ENCODE measurements at places on chromosomes 1 and 21.

DNA sequence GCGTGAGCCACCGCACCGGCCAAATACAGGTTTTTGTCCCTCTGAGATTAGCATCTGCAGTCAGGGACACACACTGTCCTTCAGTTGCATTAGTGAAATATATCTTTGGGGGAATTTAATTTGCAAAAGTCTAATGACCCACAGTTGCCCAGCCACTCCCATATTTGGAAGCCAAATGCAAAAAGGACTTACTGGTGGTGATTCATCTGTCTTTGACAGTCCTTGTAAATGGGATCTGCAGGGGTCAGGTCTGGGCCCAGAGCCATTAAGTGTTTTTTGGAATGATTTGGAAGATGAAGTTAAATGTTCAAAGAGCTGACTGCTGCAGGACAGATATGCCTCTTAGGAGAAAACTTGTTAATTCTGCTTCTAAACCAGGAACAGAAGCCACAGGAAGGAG is 44.6 kb upstream of the DNASE2B start:
- DNase-seq = no peak

- peak; percentile 76 for DNase-seq
Observed at GRCh38 chr1:31238986-31239613, 587 bp downstream of the NKAIN1 start.

GRCh38 chr1:119808491-119808890 is 2.8 kb downstream of the REG4 start:
- DNase-seq = no peak

DNA sequence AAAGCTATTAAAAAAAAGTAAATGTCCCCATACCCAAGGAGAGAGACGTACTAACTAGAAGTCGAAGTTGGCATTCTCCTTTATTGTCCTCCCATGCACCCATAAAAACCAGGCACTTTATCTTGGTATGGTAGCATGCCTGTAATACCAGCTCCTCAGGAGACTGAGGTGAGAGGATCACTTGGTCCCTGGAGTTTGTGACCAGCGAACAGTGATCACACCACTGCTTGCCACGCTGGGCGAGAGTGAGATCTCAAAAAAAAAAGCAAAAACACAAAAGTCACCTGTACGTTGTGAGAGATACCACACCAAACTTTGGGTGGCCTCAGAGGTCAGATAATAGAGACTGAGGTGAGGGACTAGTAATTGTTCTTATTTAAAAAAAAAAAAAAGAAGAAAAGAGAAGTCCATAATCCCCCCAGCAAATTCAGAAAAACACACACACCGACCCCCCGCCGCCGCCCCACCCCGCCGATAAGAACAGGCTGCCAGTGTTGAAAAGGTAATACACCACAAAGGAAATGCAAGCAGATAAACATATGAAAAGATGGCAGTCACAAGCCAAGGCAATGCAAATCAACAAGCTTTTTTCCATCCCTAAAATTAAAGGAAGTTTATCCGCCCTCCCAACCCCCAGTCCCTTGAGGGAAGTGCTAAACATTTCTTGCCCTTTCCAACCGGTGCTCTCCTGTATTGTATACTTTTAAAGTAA is 3.6 kb downstream of the L1TD1 start:
- peak; percentile 51 for DNase-seq

GRCh38 chr1:36258960-36259344 is 34.7 kb downstream of the THRAP3 start:
- DNase-seq = no peak

- DNase-seq = peak; percentile 8
Observed at GRCh38 chr1:243230914-243231313, 24.2 kb downstream of the CEP170 start.

- no peak for DNase-seq
Observed at GRCh38 chr1:97071173-97071572, 349.6 kb downstream of the PTBP2 start.

DNA sequence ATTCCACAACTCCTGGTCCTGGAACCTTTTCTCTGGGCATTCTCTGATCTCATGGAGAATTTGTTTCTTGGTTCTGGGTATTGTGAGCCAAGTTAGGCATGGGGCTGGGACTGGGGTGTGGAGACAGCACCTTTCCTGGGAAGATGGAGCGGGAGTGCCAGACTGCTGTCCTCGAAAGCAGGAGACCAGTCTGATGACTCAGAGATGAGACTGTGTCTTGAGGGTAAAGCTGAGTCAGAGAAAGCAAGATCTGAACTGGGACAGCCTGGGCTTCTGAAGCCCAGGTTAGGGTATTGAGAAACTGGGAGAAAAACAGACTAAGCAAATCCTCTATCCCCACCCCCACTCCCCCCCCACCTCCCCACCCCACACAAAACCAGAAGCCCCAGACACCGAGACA is 2.2 kb upstream of the KANK4 start:
- DNase-seq = no peak

GRCh38 chr1:218281285-218281684 is 3.8 kb upstream of the RRP15 start:
- DNase-seq = no peak

GRCh38 chr1:223114871-223115270 is 28.2 kb downstream of the TLR5 start:
- no peak for DNase-seq

DNA sequence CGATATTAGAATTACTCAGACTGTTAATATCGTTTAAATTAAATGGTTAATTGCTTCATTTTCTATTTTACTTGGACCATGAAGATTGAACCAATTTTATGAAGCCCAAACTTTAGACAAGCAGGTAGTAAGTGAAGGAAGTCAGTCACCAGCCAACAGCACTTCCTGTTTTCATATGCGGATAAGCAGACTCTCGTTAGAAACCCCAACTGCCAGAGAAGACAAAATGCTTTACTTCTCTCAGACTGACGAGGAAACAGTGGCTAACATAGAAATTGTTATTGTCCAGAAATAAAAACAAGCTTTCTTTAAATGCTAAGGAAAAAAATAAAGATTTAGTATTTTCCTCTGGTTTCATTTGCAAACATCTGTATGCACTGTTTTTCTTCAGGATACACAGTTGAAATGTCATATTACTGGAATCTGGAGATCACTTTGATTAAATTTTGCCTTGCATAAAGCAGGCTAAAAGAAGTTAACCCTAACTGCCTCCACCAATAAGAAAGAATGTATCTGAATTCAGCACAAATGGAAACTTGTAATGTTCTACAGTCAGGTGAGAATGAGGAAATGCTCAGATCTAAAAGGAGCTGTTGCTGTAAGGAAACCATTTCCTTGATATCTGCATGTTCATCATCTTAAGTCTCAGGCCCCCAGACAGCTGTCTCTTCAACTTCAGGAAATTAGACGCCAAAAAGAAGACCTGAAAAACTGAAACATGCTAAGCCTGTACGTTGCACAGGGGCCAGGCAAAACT is 129.8 kb upstream of the SAMSN1 start:
- DNase-seq = no peak

DNA sequence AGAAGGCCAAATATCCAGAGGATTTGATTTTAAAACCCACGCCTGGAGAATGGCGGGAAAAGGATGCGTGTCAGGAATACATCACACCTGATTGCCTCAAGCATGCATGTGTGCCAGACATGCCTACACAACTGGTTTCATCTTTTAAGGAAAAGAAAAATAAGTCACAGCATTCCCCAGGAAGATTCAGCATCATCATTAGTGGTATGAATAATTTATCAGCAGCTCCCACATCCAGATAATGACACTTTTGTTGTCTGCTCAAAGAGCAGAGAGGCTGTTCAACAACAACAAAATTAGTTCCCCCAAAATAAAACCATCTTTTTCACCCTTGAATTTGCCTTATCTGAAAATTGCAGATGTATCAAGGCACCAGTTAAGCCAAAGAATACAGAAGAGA is 328.6 kb upstream of the C1orf87 start:
- no peak for DNase-seq

DNA sequence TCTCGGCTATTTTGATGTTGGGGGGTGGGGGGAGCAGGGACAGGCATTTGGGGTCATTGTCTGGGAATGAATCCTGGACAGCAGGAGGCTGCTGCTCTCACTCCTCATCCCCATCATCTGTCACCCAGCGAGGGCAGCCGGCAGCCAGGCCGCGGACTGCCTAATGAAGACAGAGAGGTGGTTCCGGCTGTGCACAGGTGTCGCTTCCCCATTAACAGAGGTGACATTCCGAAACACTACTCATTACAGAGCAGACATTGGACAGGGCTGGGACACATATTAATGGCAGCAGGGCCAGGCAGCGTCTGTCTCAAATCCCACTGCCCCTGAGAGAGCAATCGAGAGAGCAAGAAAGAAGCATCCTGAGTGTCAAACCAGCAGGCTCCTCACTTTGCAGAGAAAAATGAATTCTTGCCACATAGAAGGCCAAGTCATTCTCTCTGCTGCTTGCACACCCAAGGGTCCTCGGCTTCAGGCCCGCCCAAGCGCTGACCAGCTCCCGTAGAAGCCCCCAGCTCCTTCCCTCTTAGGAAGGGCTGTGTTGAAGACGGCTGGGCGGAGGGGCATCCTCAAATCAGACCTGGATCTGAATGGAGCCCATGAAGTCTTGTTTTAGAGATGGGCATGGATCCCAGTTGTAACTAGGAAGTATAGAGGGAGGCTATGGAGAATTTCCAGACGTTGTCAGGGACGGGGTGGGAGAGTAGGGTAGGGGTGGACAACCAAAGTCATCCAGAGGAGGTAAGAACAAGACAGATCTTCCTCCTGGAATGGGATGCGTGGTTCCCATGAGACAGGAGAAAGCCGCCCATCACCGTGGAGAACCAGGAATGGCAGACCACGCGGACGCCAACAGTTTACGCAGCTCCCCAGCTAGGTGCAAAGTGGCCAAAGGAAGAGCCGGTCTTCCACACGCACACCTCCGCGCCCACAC is 8.2 kb upstream of the LEMD1 start:
- DNase-seq = no peak

DNA sequence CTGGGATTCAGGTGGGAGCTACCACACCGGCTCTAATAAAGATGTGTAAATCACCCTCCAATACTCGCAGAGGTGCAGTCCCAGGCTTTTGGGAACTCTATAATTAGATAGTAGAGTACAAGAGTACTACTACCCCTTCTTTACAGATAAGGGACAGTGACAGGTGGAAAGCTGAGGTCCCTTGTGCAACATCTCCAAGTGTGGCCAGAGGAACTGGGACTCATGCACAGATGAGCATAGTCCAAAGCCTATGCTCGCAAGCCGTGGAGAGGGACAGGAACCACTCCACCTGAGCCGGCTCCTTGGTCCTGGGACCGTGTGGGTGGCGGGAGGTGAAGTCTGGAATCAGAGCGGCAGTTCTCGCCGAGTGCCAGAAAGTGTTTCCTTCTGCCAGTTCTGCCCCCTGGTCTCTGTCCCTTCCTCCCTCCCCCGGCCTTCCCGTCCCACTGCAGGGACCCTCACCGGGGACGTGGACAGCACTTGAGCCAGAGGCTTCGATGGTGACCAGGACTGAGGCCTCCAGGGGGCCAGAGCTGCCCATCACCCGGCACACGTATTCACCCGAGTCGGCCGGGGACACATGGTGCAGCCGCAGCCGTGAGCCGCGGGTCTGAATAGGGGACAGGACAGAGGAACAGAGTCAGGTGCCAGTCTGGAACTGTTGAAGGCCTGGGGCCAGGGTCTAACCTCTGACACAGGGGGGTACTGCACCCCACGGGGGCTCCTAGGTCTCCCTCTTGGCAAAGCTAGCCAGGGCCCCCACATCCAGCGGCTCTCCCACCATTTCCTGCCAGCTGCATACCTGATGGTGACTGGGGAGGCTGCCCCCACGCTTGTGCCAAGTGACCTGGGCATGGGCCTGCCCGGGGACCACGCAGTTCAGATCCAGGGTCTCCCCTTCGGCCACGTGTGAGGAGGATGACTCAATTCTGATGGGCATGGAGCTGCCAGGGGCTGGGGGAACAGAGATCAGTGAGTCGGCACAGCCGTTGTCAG is 33.9 kb downstream of the LDLRAD2 start:
- no peak for DNase-seq

- DNase-seq = no peak
Observed at GRCh38 chr1:244758708-244759107, 76.8 kb upstream of the COX20 start.

GRCh38 chr1:188620236-188620635 is 1791.5 kb downstream of the PLA2G4A start:
- no peak for DNase-seq

GRCh38 chr1:9263984-9264872 is 28.5 kb upstream of the SPSB1 start:
- no peak for DNase-seq

- no peak for DNase-seq
Observed at GRCh38 chr1:201217146-201217545, 26.5 kb downstream of the IGFN1 start.

DNA sequence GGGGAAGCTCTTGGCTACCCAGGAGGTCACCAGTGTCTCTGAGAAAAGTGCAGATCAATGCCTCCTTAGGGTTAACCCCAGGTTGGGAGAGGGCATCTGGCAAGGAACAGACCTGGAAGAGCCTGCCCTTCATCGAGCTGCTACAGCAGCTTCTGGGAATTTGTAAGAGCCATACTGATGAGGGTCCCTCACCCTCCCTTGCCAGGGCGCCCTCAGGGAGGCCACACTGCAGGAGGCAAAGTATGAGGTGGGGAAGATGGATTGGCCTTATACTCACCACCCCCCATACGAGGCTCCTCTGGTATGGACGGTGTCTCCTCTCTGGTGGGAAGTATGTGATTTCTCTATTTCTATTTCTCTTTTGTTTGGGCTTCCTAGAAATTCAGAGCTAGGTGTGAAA is 13.2 kb downstream of the IGSF3 start:
- no peak for DNase-seq

- DNase-seq = no peak
Observed at GRCh38 chr21:38903690-38904139, 98.0 kb downstream of the ETS2 start.

DNA sequence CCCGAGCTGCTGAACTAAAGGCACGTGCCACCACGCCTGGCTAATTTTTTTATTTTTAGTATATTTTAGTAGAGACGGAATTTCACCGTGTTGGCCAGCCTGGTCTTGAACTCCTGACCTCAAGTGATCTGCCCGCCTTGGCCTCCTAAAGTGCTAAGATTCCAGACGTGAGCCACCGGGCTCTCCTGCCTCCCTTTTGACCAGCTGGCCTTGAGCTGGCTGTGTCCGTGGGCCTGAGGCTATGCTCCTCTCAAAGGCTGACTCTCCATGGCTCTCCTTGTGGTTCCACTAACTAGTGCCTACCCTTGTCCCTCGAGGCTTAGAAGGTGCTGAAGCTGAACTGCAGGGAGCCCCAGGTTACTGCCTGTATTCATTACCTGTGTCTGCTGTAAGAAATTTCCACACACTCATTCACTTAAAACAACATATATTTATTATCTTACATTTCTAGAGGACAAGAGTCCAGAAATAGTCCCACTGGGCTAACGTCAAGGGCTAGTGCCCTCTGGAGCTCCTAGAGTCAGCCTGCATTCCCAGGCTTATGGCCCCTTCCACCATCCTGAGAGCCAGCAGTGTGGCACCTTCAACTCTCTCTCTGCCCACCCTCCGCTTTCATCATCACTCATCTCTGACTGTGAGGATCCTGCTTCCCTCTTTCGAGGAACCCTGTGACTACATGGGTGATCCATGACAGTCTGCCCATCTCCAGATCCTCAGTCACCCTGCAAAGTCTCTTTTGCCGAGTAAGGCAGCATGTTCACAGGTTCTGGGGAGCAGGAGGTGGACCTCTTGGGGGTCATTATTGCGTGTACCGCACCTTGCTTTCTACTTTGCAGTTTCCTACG is 34.9 kb downstream of the ETS2 start:
- no peak for DNase-seq
